ENCODE measurements at places on chromosomes 6 and 20. TPM values are rescaled to one million over a fixed set of nuclear protein-coding genes. Genes with fewer than 3 reads are reported as not detected.

SLC22A2 gene
- not detected for total RNA-seq

DEFB126 gene
- not detected for total RNA-seq

KIF25 gene
- total RNA-seq, result not detected

OR2J3 gene
- not detected for total RNA-seq

PSORS1C1 gene
- total RNA-seq, result 1.8 TPM

NTSR1 gene
- total RNA-seq, result not detected

TFAP2A gene
- 4.2 TPM for total RNA-seq

TCFL5 gene
- total RNA-seq, result 30.0 TPM

DNA sequence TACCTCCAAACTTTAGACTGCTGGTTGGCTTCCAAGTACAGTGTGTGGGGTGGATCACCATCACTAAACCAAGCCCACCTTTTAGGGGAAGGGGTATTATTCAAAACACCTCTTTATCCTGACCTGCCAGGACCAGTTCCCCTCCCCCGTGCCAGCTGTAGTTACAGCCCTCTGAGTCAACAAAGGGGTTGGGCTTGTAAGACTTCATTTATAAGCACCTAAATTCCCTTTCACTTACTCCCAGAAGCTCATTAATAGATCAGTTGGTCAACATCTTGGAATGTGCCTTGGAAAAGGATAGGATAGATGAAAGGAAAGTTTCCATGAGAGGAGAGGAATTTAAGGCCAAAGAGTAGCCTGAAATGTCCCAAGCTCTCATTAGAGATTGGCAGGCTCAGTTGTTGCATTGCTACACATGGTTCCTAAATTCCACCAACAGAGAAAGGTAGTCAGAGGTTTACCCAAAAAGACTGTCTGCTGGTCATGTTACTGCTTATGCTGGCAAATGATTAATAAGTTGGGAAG, 59.2 kb downstream of the TNFAIP3 start:
- peak; percentile 59 for DNase-seq

DNA sequence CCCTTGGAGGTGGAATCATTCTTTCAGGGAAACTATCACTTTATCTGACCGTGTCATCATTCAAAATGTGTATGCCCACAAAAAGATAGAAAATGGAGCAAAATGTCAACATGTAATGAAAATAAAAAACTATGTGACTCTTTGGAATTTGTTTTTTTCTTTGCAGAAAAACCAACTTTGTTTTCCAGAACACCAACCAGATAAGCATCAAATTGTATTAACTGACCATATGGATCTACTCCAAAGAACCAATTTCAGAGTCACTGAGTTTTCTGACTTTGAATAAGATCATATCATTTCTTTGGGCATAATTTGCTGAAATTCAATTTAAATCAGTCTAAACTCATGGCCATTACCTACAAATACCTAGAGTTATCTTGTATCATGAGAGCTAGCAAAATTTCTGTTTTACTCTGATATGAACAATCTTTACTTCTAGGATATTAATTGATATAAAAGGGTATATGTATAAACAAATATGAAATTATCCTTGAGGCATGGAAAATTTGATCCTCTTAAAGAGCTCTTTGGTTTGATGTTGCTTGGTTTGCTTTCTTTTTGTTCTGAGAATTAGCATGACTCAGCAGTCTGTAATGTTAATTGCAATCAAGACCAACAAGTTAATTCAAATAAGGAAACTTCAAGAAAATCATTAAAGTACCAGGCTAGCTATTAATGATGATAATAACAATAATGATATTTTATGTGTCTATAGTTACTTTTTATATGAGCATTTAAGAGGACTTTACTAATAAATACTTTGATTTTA, 444.4 kb upstream of the MARCKS start:
- DNase-seq, result no peak

DNA sequence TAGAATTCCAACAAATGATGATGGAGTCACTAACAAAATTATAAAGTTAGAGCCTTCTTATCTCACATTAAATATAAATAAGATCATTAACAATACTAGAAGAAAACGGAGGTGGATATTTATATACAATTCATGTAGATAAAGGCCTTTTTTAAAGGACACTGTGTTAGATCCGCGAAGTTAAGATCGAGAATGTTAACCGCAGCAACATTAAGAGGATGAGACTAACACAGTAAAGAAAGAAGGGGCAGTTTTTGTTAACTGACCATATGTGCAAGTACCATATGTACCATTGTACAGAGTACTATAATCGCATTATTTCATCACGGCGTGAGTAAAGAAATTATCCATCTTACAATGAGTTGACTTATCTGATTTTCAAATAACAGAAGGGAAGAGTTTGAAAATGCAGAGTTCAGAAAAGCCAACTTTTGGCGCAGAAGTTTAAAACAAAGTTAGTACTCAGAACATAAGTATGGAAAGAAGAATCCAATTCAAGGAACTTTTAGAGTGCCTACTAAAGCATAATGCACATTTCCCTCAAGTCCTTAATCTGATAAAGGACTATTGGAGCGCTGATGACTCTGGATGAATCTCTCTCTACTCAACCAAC, 1.4 kb downstream of the FBXL4 start:
- DNase-seq, result no peak

DNA sequence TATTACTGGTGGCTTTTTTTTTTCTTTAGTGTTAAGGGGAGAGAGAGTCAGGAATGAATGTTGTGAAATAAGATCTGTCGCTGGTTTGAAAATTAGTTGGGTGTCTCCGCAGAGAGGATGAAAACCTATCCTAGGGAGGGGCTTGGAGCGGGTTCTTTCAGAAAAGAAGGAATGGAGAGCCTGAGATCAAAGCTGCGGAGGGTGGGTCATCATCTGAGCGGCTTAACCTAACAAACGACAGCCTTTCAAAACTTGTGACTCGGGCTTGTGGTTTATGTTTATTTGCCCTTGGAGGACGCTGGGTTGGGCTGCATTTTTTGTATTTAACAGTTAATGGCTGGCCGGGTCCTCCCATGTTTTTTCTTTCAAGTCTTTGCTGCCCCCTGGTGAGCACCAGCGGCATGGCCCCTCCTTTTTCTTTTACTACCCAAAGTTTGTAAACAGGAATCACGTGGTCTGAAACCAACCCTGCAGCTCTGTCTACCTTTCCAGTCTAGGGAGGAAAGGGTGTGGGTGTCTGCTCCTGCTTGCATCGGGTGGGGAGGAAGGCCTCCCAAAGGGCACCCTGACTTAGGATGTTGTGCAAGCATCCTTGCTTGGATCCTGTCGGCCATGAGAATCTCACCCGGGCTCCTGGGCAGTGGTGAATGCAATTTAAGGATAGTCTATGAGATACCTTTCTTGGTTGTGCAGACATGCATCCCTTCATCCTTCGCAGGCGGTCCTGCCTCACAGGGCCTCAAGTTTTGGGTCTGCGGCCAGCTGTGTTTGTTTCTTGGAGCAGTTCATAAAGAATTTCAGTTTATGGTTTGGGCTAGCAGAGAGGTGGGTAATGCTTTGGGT, 2.2 kb downstream of the PIM1 start:
- peak; percentile 99 for DNase-seq

DNA sequence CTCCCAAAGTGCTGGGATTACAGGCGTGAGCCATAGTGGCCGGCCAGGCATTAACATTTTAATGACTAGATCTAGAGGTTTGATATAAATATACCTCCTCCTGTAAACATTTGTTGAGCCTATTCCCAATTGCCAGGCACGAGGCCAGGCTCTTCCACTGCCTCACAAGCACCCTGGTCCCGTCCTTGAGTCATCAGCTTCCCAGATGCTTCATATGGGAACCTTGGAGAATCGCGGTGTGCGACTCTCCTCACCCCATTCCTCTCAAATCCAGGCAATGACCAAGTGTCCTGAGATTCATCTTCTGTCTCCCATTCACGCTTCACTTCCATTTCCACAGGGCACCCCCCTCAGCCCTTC, 35.9 kb upstream of the PIM1 start:
- no peak for DNase-seq

DNA sequence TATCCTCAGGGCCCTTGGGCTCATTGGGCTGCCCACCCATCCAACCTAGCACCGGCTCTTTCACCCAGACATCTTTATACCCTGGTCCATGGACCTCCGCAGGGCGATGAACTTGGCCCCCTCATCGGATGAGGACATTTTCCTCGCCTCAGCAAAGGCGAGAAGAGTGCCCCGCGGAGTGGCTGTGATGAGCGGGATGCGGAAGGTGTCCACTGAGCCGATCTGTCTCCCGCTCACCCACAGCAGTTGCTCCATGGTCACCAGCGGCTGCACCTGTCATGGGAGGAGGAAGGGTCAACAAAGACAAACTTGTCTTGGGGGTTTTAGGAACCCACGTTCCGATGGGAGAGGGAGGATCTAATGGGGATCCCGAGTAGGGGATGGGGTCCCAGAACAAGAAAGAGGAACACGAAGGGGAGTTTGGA, 690 bp downstream of the NEU1 start:
- no peak for DNase-seq

DNA sequence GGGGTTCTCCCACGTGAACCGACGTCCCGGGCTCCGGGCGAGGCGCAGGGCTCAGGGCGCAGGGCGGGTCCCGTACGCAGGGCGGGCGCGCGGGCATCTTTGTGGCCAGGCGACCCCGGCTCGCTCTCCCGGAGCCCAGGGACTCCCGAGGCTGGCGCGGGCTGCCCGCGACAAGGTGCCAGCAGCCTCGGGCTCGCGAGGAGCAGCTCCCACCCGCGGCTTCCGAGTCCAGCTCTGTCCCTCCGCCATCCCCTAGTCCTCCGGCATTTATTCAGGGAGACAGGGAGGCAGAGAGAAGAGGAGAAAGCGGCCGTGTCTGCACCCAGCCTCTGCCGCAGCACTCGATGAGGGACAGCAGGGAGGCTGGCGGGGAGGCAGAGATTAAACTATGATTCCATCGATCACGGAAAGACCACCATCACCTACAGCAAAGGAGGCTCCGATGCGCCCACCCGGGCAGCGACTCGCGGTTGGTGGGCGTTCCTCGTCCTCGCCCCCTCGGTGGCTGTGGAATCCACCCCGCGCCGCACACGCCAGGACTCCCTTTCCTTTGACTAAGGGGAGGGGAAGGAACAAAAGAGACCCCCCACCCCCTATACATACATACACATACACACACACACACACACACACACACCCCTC, 1.1 kb downstream of the RGS17 start:
- DNase-seq, result peak; percentile 35

Measured in Caki2 (cell line).